ENCODE measurements at places on chromosomes 5 and 9. TPM values are rescaled to one million over a fixed set of nuclear protein-coding genes. Genes with fewer than 3 reads are reported as not detected.

SCGB3A2 gene
- total RNA-seq = not detected

ACOT12 gene
- total RNA-seq = not detected

LHX3 gene
- not detected for total RNA-seq

GRCh38 chr9:1271367-1271766, 221.2 kb downstream of the DMRT2 start:
- no peak for DNase-seq

- DNase-seq = peak; percentile 71
Measured at GRCh38 chr9:36328798-36329411, 70.7 kb upstream of the GNE start.

DNA sequence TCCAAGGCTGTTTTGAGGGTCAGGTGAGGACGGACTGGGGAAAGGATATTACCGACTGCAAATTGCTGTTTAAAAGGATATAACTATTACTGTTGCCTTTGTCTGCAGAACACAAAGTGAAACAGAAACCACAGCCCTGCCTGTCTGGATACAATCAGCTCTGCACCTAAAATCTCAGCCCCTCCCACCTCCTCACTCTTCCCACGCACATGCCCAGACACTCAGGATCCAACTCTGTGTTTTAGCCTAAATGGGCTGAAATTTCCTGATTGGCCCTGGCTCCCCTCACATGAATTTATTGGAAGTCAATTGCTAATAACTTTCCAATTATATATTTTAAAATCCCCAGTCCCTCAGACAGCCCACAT, 176.3 kb upstream of the PPP1R26 start:
- DNase-seq = no peak

GRCh38 chr5:86909418-86910295, 291.9 kb downstream of the COX7C start:
- DNase-seq = peak; percentile 56

DNA sequence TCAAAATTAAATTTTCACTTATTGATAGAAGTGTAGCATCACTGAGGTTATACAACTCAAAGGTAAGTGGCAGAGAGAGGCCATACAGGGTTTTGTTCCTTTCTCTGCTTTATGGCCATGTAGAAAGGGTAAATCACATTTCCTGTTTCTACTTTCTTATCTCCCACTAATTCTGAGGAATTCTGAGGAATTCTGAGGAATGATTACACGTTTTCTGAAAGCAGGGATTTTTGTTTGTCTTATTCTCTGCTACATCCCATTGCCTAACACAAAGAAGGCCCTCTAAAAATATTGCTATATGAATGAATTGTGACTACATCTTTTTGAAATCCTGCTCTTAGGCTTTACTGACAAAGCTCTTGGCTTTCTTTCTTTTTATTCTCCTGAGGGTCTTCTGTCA, 516.9 kb upstream of the ZNF608 start:
- no peak for DNase-seq

GRCh38 chr9:122286764-122287163, 22.1 kb downstream of the MRRF start:
- no peak for DNase-seq

GRCh38 chr9:126497660-126498275, 116.0 kb upstream of the LMX1B start:
- DNase-seq = no peak

- DNase-seq = no peak
Measured at GRCh38 chr5:87886164-87886563, 382.5 kb downstream of the TMEM161B start.

GRCh38 chr5:148454576-148454975, 70.8 kb downstream of the FBXO38 start:
- no peak for DNase-seq

Measured in A172 (cell line).